Stomach (tissue), 19 donors: ENCODE measurements at places on chromosomes 11 and 22.

GRCh38 chr11:67267188-67268080 lies 1.2 kb downstream of the GRK2 start:
- peak; percentile 81 for DNase-seq

DNA sequence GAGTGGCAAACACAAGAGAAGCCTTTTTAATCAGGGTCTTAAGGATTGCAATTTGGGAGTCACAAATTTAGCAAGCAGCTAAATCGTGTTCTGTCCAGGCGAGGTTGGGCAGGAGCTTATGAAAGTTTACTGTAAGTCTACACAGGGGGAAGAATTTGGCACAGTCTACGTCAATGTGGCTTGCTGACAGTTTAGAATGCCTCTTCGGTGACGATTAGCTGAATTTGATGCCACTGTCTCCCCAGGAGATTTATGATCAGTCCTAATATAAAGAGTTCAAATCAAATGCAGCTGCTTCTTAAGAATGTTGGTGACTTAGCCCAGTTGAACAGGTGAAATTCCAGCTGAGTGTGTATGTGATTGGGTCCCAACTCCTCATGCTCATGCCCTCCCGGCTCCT lies 114.1 kb upstream of the CLPB start:
- DNase-seq: no peak

GRCh38 chr11:13008625-13009475 lies at the start of gene RASSF10:
RASSF10 (plus strand) TSS chr11:13009316; CDS start chr11:13009577, 261 bp downstream.
- peak; percentile 96 for DNase-seq

GRCh38 chr11:34028425-34028824 lies 23.1 kb upstream of the CAPRIN1 start:
- no peak for DNase-seq

- no peak for DNase-seq
Measured at GRCh38 chr11:3146612-3147256, 18.4 kb downstream of the OSBPL5 start.

GRCh38 chr22:44025171-44026065 lies 1.3 kb downstream of the PARVB start:
- peak; percentile 39 for DNase-seq

DNA sequence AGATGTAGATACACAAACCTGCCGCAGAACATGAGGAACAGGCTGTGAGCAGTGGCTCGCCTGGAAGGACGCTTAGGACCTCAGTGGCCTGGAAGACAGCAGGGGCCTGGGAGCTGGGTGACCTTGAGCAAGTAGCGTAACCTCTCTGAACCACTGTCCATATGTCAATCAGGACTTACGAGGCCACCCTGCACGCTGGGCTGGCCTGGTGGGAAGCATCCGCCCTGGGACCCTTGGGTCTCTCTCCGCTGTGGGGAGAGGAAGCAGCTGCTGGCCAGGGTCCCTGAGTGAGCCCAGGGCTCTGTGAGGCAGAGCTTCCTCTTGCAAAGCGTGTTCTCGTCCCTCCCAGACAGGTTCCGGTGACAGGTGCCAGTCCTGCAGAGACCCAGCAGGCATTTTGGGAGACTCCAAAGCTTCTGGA lies 14.0 kb upstream of the EHD1 start:
- no peak for DNase-seq

- DNase-seq: no peak
Measured at GRCh38 chr11:125226706-125227105, 62.2 kb downstream of the PKNOX2 start.

GRCh38 chr22:23199159-23199558 lies 18.9 kb downstream of the BCR start:
- no peak for DNase-seq

DNA sequence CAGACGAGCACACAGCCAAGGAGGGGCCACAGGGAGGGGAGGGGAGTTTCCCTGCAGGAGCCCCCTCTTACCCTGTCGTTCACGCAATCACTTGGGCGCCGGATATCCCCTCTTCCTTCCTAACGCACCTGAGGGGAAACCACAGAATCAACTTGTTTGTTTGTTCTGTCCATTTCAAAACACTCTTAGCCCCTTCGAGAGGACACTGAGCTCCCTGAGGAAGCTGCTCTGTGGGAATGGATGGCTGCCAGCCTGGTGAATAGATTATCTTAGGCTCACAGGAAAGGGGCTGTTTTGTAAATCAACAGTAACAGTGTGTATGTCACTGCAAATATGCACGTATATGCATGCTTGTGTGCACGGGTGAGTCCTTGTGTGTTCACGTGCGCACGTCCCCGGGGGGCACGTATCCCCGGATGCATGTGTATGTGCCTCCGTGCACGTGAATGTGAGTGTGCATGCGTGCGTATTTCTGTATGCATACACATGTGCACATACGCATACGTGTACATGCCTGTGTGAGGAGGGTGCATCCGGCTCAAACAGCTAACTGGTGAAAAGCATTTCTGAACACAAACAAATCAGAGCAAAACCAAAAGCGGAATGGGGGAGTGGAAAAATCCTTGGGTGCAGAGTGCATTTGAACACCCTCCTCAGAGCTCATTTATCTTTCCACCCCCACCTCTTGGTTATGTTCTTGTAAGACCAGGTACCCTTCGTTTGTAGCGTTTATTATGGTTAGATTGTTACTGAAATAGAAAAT lies 7.2 kb downstream of the ARSA start:
- DNase-seq: peak; percentile 94

DNA sequence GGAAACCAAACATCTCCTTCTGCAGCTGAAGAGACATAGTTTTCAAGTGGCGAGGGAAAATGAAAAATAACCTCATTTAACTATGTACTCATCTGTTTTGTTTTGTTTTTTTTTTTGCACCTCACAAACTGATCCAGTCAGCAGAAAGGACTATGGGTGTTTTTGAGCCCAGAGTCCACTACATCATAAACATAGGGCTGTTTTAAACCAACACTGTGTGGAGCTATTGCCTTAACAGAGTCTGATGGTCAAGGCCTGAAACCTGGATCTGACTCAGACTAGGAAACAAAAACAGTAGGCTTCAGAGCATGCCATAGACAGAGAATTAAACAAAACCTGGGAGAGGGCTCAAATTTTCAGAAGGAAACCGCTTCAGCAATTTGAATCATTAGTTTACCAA lies 99.3 kb upstream of the FSHB start:
- peak; percentile 72 for DNase-seq

GRCh38 chr11:95682552-95682951 lies 107.0 kb downstream of the FAM76B start:
- no peak for DNase-seq

GRCh38 chr11:113006896-113007445 lies 45.8 kb downstream of the NCAM1 start:
- DNase-seq: no peak
